Thyroid gland (tissue), 4 donors: ENCODE measurements at places on chromosomes 3 and 15. TPM values are rescaled to one million over a fixed set of nuclear protein-coding genes. Genes with fewer than 3 reads are reported as not detected.

The GOLGA8G gene
- total RNA-seq, result not detected

The LNP1 gene
- 8.2 TPM for total RNA-seq

- DNase-seq, result peak; percentile 51
- H3K36me3 ChIP-seq, result no peaks in the 10 kb centered on the region
- no peaks in the 10 kb centered on the region for H3K27me3 ChIP-seq
- no peak overlapping the region for H3K27ac ChIP-seq
- H3K4me1 ChIP-seq, result no peaks in the 10 kb centered on the region
Observed at GRCh38 chr3:107938143-107938542, 152.7 kb downstream of the CD47 start.

The GABRG3 gene
- total RNA-seq, result not detected

The RAB8B gene
- total RNA-seq, result 23.6 TPM

- no peak overlapping the region for H3K4me3 ChIP-seq
- peak; percentile 81 for DNase-seq
- peaks cover 20% of the 10 kb centered on the region for H3K4me1 ChIP-seq
- H3K27ac ChIP-seq, result peak overlapping the region; percentile 70
- H3K27me3 ChIP-seq, result no peaks in the 10 kb centered on the region
Observed at GRCh38 chr3:101036213-101036618, 43.0 kb upstream of the ABI3BP start.

DNA sequence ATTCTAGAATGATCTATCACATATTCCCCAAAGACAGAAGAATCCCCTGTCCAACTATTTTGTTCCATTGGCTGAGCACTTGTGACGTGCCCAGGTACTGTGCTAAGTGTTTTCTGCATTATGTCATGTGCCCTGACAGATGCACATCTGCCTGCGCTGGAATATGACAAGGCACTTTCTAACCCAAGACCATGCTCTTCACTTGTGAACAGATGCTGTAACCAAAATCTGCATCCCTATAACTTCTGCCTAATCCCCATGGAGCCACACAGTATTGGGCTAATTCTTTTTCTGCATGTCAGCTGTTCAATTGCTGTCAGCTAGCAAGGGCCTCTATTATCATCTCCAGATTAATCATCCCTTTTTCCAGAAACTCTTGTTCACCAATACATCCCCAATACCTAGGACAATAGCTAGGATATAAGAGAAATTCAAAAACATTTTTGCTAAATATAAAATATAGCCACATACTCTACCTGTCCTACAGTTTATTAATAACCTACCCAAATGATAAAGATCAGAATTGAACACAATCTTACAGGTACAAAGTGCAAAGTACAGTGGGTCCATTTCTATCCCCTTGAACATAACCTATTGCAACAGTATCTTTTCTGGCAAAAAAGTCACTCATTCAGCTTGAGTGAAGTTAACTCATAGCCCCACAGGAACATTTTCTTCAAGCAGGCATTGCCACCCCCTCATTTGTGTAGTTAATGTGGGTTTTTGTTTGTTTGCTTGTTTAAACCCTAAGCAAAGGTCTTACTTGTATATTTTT is 109.4 kb upstream of the LRRN1 start:
- no peak for DNase-seq
- no peak overlapping the region for H3K27ac ChIP-seq
- H3K4me3 ChIP-seq, result no peak overlapping the region
- H3K27me3 ChIP-seq, result no peaks in the 10 kb centered on the region
- no peaks in the 10 kb centered on the region for H3K36me3 ChIP-seq

- H3K27ac ChIP-seq, result no peak overlapping the region
- H3K4me3 ChIP-seq, result no peak overlapping the region
- no peaks in the 10 kb centered on the region for H3K36me3 ChIP-seq
Observed at GRCh38 chr15:99509686-99510461, 55.9 kb upstream of the MEF2A start.

The GOLGA6D gene
- not detected for total RNA-seq

DNA sequence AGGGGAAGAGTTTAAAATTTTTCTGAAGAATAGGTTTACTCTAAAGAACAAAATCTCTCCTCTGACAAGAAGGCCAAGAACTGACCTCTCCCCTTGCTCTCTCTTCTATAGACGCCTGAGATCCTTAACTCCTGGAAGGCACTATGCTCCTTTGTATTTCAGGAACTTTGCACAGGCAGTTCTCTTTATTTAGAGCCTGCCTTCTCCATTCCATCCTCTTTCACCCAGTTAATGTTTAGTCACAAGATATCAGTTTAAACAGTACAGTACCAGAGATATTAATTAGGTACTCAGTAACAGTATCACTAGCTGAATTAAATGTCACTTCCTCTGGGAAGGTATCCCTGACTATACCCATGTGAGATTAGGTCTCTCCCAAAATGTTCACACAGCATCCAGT is 33.5 kb downstream of the HERC1 start:
- no peaks in the 10 kb centered on the region for H3K36me3 ChIP-seq
- H3K27me3 ChIP-seq, result no peaks in the 10 kb centered on the region
- no peak for DNase-seq

The TUSC2 gene
- total RNA-seq, result 63.7 TPM

The C3orf80 gene
- total RNA-seq, result 0.29 TPM

- DNase-seq, result no peak
- H3K27ac ChIP-seq, result no peak overlapping the region
- H3K4me1 ChIP-seq, result no peaks in the 10 kb centered on the region
Observed at GRCh38 chr3:41370307-41370706, 171.0 kb downstream of the CTNNB1 start.

DNA sequence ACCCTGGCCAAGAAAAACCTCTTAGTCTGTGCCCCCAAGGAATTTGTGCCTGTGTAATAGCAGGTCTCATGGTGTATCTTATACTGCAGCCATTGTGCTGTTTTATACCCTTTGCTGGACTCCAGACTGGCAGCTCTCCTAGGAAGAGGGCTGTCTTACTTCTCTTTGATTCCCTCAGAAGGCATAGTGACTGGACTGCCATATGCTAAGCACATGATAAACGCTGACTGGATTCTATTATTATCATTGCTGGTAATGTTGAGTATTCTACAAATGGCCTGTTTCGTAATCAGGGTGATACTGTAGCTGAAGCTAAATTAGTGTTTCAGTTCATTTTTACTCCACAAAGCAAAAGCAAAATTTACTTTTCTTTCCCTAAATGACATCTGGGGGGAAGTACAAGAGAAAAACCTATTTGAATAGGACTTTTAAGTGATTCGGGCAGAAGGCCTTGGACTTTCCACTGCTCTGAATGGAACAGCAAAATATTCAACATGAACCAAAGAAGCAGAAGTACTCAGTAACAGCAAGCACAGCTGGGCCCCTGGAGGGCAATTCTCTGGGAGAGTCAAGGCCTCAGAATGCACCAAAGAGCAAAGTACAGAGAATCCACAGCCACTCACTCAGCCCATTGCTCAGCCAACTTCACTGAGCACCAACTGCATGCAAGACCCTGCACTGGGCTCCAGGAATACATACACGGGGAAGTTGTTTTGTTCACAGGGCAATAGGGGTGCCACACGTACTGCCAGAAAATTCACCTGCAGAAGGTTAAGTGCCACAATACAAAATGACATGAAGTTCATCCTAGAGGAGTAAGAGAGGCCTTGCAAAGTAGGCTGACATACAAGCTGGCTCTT is 7.9 kb upstream of the BCL2A1 start:
- H3K36me3 ChIP-seq, result no peaks in the 10 kb centered on the region
- H3K4me1 ChIP-seq, result no peaks in the 10 kb centered on the region
- H3K4me3 ChIP-seq, result no peak overlapping the region
- DNase-seq, result no peak
- H3K27me3 ChIP-seq, result no peaks in the 10 kb centered on the region
- no peak overlapping the region for H3K27ac ChIP-seq

The POTEB3 gene
- total RNA-seq, result 0.13 TPM

DNA sequence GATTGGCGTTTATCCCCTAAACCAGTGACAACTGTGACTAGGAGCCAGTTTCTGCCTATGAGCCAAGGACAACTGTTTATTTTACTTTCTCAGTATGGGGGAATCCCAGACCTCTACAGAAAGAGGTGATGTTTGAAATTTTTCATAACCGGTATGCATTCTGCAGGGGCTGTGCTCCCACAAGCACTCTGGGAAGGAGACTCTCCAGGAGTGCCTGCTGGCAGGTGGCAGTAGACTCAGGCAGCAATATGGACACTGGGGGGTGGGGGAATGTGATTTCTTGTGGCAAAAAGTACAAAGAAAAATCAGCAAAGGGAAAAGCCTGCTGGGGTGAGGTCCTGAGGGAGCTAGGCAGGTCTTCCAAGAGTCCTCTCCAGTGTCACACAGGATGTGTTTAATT is 5.9 kb downstream of the TGM4 start:
- no peaks in the 10 kb centered on the region for H3K27me3 ChIP-seq
- DNase-seq, result peak; percentile 12
- no peaks in the 10 kb centered on the region for H3K36me3 ChIP-seq
- H3K4me3 ChIP-seq, result no peak overlapping the region
- no peak overlapping the region for H3K27ac ChIP-seq

GRCh38 chr3:16508591-16508995 is 4.9 kb downstream of the RFTN1 start:
- peak overlapping the region; percentile 92 for H3K27ac ChIP-seq
- no peaks in the 10 kb centered on the region for H3K27me3 ChIP-seq
- no peak overlapping the region for H3K4me3 ChIP-seq
- H3K4me1 ChIP-seq, result peaks cover 44% of the 10 kb centered on the region

The CYP1A2 gene
- total RNA-seq, result 9.9 TPM

- DNase-seq, result no peak
- H3K4me1 ChIP-seq, result peaks cover 2% of the 10 kb centered on the region
- H3K36me3 ChIP-seq, result no peaks in the 10 kb centered on the region
Observed at GRCh38 chr15:50883903-50884302, 24.6 kb upstream of the AP4E1 start.

The GOLGA8K gene
- total RNA-seq, result 0.83 TPM

- H3K4me1 ChIP-seq, result no peaks in the 10 kb centered on the region
- no peaks in the 10 kb centered on the region for H3K36me3 ChIP-seq
- H3K27me3 ChIP-seq, result no peaks in the 10 kb centered on the region
- no peak for DNase-seq
Observed at GRCh38 chr3:23760871-23761373, 44.8 kb upstream of the UBE2E1 start.

- no peaks in the 10 kb centered on the region for H3K36me3 ChIP-seq
- no peak overlapping the region for H3K4me3 ChIP-seq
- H3K27me3 ChIP-seq, result no peaks in the 10 kb centered on the region
- DNase-seq, result peak; percentile 50
- no peaks in the 10 kb centered on the region for H3K4me1 ChIP-seq
Observed at GRCh38 chr3:94249491-94250079, 186.7 kb downstream of the NSUN3 start.

The RTF1 gene
- total RNA-seq, result 37.4 TPM

DNA sequence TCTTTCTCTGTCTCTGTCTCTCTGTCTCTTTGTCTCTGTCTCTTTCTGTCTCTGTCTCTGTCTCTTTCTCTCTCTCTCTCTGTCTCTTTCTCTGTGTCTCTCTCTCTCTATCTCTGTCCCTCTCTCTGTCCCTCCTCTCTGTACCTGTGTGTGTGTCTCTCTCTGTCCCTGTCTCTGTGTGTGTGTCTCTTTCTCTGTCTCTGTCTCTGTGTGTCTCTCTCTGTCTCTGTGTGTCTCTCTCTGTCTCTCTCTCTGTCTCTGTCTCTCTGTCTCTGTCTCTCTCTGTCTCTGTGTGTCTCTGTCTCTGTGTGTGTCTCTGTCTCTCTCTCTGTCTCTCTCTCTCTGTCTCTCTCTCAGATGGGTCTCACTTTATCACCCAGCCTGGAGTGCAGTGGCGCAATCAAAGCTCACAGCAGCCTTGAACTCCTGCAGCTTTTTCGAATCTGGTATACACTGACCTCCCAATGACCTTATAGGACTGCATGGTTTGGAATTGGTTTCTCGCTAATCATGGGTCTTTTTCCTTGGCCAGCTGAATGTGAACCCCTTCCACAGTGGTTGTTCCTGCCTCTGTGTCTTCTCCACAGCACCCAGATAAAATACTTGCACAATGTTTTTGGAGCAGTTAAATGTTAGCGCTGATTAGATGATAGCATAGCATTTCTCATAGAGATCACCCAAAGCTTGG is 102.6 kb upstream of the KLHL25 start:
- H3K27ac ChIP-seq, result no peak overlapping the region
- H3K4me3 ChIP-seq, result no peak overlapping the region

The GABRB3 gene
- 25.7 TPM for total RNA-seq

GRCh38 chr3:25396686-25397085 is 31.4 kb upstream of the RARB start:
- peak overlapping the region; percentile 49 for H3K27ac ChIP-seq
- H3K4me1 ChIP-seq, result peaks cover 15% of the 10 kb centered on the region
- peak; percentile 6 for DNase-seq
- H3K4me3 ChIP-seq, result no peak overlapping the region

The SLC2A2 gene
- total RNA-seq, result not detected

The TMIE gene
- 0.83 TPM for total RNA-seq

- DNase-seq, result peak; percentile 59
- H3K36me3 ChIP-seq, result no peaks in the 10 kb centered on the region
- H3K27me3 ChIP-seq, result no peaks in the 10 kb centered on the region
- peaks cover 35% of the 10 kb centered on the region for H3K4me1 ChIP-seq
- H3K27ac ChIP-seq, result peak overlapping the region; percentile 93
Observed at GRCh38 chr3:19947549-19948225, 790 bp downstream of the RAB5A start.

The ZIC1 gene
- total RNA-seq, result not detected

- H3K36me3 ChIP-seq, result no peaks in the 10 kb centered on the region
- peak; percentile 60 for DNase-seq
- H3K27me3 ChIP-seq, result no peaks in the 10 kb centered on the region
- H3K27ac ChIP-seq, result no peak overlapping the region
- no peak overlapping the region for H3K4me3 ChIP-seq
Observed at GRCh38 chr3:129829640-129830039, 63.9 kb downstream of the TMCC1 start.

DNA sequence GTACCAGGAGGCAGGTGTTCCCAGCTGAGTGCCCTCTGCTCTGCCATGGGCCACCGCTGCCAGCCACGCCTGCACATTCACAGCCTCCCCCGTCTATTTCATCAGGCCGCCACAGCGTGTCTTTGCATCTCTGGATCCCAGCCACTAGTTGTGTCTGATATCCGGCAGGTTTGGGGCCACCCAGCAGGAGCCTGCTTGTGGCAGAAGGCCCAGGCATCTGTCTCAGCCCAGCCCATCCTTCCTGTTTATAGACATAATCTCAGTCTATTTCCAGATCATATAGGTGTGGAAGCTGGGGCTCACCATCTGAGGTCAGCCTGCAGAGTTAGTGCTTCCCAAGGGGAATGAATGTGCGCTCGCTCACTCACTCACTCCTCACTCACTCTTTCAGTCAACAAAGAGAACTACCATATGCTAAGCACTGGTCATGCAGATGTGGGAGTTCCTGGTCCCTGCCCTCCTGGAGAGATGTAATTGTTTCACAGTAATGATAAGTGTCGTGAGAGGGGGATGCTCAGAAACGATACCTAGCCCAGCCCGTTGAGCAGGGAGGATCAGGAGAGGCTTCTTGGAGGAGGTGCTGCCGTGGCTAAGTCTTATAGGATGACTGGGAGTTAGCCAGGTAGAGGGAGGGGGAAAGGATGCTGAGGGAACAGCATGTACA is 60.6 kb downstream of the FGD5 start:
- no peak overlapping the region for H3K4me3 ChIP-seq
- no peak overlapping the region for H3K27ac ChIP-seq
- DNase-seq, result no peak
- H3K4me1 ChIP-seq, result no peaks in the 10 kb centered on the region
- H3K36me3 ChIP-seq, result no peaks in the 10 kb centered on the region

- no peaks in the 10 kb centered on the region for H3K27me3 ChIP-seq
- H3K36me3 ChIP-seq, result no peaks in the 10 kb centered on the region
- peak overlapping the region; percentile 92 for H3K27ac ChIP-seq
Observed at GRCh38 chr3:133477487-133477886, 77.6 kb downstream of the BFSP2 start.

- no peaks in the 10 kb centered on the region for H3K4me1 ChIP-seq
- H3K36me3 ChIP-seq, result no peaks in the 10 kb centered on the region
- no peak overlapping the region for H3K27ac ChIP-seq
- no peaks in the 10 kb centered on the region for H3K27me3 ChIP-seq
Observed at GRCh38 chr3:18061737-18062656, 319.6 kb upstream of the TBC1D5 start.
